ENCODE measurements at places on chromosomes 11 and 22.

DNA sequence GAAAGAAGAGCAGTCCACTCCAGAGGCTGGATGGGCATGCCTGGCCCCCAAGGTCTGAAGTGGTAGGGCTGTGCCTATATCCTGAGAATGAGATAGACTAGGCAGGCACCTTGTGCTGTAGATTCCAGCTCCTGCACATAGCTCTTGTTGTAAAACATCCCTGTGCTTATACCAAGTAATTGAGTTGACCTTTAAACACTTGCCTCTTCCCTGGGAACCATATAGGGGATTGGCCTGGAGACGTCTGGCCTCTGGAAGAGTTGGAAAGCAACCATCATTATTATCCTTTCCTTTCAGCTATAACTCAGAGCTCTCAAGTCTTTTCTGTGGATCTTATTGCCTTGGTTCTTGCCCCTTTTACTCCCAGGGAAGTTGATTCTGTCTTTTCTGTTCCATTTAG, 15.1 kb downstream of the LIMK2 start:
- DNase-seq = no peak

DNA sequence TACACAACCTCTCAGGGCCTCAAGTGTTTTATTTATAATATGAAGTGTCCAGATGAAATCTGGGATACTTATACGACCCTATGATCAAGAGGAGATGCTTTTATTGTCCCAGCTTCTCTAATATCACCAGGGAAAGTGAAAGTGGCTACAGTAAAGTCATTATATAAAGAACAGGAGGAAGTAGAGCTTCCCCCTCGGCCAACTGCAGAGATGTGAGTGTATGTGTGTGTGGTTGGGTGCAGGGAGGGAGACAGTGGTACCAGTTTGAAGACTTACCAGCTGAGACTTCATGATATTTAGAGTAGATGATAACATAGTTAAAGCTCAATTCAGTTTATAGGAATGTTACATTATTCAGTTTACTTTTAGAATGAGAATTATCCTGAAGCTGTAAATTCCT, 373.6 kb upstream of the DDI1 start:
- DNase-seq = no peak

DNA sequence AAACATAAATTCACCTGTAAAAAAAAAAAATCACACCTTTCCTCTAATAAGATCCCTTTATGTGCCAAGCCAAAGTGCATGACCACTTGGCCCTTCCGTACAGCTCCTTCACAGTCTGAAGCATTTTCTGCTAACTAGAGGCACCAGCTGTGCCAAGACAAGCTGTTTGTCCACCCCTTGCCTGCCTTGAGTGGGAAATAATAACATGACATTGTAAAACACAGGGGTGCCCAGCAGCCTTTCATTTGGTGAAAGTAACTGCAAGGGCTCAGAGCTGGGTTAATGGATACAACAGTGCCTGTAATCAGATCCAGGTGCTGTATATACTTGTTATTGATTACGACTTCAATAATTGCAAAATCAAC, 59.2 kb downstream of the DDIAS start:
- DNase-seq = no peak

- DNase-seq = no peak
These were observed 22.4 kb downstream of the C22orf23 start for GRCh38 chr22:37930952-37931440.

GRCh38 chr11:72767203-72768062, 15.2 kb upstream of the ARAP1 start:
- no peak for DNase-seq

DNA sequence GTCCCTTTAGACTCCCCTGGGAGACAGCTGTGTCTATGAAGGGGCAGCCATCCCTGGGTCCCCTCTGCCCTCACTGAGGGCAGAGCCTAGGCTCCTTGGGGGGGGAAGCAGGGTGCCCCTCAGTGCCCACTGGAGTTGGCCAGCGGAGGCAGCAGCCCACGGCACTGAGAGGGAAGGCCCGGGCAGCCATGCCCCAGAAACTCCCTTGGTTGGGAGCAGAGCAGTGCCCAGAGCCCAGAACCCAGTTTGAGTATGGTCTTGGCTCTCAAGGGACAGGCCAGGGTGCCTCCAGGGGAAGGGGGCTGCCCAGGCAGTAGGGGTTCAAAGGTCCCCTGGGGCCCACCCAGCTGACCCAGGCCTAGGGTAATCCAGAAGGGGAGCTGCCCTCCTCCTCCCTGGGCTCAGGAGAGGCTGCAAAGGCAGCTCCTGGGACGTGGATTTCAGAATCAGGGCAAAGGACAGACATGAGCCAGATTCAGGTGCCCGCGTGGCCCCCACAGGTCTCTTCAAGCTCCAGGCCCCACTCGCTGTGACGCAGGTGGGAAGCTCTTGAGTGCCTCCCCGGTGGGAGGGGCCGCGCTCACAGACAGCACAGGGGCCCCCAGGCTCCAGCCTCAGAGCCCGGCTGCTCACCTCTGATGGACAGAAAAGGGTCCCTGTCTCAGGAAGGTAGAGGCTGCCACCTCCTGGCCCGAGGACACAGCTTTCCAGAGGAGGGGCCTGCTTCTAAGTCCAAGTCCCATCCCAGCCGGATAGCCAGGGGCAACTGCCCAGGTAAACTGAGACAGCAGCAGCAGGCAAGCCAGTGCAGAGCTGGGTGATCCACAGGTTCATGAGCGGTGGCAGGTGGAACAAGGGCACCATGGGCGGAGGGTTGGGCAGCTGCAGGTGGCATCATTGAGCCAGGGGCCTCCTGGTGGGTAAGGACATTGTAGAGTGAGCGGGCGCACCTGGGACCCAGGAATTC, 2.6 kb downstream of the C11orf21 start:
- no peak for DNase-seq

DNA sequence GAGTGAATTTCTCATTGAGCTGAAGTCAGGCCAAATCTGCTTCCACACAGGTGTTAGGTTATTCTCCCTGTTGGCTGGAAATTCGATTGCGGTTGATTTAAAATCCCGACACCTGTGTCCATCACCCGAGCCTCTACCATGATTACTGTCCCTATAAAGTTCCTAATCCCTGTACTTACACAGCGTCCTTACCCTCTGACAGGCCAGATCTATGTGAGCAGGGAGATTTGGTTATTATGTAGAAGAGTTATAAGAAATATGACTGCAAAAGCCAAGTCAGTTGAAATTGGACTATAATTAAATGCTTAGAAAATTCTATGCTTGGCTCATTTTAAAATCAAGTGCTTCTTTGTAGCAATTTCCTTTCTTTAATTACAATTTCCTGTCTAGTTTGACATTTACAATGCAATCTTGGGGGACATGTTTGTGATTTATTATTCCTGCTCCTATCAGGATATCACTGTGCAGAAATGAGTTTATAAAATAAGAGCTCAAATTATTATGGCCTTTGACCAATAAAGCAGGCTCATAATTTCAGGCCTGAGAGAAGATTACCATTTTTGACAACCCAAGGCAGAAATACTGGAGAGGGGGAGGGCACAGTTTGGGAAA, 32.5 kb upstream of the LMO1 start:
- no peak for DNase-seq

DNA sequence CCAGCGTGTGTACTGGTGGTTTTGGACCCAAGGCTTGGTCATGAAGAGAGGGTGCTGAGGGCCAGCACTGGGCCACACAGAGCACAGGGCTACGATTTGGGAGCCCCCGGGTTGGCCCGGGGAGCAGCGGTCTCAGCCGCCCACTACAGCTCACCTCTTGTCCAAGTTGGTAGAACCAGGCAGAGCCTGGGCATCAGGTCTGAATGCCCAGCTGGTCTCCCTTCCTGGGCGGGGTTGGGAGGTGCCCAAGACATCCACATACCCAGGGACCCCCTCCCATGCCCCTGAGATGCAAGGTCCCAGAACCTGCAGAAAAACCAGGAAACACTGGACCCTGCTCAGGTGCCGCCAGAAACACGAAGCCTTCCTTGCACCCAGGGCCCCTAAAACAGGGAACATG, 18.0 kb downstream of the CELSR1 start:
- no peak for DNase-seq

GRCh38 chr11:61090521-61090920, 11.8 kb upstream of the CD5 start:
- DNase-seq = no peak

GRCh38 chr11:125075242-125075625, 12.1 kb downstream of the SLC37A2 start:
- DNase-seq = no peak

GRCh38 chr22:24402460-24403192, 24.8 kb upstream of the ADORA2A start:
- DNase-seq = peak; percentile 80

GRCh38 chr11:73931039-73931645, 19.7 kb upstream of the DNAJB13 start:
- peak; percentile 61 for DNase-seq

- no peak for DNase-seq
These were observed 2.7 kb downstream of the SIK3 start for GRCh38 chr11:117095284-117096161.
